ENCODE measurements at places on chromosomes 2 and 18.

- no peak for DNase-seq
Observed at GRCh38 chr2:179446476-179447141, 182.0 kb upstream of the SESTD1 start.

DNA sequence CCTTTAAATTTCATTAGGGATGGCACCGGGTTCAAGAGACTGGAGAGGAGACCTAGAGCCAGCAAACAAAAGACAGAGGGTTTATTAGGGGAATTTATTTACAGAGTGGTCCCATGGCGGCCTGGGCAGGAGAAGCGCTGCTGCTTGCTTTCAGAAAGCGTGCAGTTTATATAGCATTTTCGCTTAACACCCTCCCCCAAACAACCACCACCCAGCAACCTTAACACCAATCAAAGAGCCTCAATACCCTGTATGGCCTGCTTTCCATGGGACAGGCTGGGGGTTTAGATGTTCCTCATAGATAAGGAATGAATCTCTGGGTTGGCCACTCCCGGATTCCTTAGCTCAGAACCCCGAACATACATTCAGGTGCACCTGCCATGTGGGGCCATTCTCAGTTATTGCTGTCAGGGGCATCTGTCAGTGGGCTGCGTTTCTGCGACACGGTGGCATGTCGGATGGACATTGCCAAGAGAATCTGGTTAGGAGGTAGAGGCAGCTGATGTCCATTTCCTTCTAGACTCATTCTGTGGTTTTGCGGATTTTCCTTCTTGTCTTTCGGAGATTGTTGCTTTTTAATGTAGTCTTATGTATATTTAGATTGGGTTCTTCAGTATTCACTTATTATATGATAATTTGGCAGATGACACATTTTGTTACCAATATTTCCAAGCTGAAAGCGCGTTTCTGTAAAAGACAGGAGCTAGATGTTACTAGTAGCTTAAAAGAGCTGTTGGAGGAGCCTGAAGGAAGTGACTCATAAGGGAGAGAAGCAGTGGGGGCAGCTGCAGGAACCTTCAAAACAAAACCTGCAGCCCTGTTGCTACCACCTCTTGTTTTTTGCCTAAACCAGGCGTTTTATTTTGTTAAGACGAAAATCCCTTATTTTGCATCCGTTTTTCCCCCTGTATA is 7.2 kb downstream of the AGAP1 start:
- no peak for DNase-seq

GRCh38 chr2:128607911-128608506 is 289.3 kb upstream of the HS6ST1 start:
- no peak for DNase-seq

DNA sequence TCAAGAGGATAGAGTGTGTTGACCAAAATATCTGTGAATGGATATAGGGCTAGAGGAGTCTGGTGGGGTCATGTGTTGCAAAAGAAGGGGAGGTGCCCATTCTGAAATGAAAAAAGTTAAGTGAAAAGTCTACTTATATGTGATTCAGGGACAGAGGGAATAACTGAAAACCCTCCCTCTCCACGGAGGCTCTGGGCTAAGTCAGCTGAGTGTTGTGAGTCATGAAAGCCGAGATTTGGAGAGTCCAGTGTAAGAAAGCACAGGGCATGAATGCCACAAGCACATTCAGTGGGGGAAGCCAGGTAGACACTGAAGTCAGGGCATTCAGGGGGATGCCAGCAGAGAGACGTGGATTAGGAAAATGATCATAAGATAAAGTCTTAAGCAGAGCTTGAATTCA is 871.9 kb downstream of the TSN start:
- DNase-seq: no peak

DNA sequence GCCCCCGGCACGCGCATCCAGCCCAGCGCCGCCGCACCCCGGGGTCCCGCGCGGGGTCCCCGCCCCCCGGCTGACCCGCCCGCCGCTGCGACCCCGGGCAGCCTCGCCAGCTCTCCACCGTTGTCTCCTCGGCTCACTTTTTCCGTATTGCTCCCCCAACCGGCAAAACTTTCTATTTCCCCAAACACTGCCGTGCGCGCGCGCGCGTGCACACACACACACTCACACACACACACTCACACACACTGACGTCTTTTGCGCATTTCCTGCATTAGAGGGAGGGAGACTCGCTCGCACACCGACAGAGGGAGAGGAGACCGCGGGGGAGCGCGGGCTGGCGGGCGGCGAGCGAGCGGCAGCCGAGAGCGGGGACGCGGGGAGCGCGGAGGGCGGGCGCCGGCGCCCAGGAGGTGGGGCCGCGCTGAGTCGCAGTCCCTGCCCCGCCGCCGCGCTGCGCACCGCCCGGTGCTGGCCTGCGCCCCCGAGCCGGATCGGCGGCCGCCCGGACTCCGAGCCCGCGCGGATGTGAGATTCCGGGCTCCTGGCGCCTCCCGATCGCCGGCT is 542 bp upstream of the PRKCE start:
- DNase-seq: peak; percentile 78

GRCh38 chr18:45066886-45067285 is 386.2 kb downstream of the SETBP1 start:
- DNase-seq: no peak

DNA sequence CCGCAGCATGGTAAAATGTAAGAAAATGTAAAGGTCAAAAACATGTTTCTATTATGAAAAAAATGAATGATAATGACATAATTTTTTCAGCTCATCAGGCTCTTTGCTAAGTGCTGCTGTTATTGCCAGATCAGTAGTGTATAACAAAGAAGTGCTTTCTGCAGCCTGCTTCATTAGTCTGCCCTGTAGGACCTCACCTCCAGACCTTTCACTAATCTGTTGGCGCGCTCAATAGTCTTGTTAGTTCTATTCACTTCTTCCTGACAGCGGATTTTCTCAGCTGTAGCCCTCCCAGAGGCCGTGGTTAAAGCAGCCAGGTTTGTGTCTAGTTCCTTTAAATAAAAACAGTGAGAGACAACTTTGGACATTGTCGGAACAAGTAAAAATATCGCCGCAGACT is 97.7 kb downstream of the CDCA7 start:
- DNase-seq: no peak

DNA sequence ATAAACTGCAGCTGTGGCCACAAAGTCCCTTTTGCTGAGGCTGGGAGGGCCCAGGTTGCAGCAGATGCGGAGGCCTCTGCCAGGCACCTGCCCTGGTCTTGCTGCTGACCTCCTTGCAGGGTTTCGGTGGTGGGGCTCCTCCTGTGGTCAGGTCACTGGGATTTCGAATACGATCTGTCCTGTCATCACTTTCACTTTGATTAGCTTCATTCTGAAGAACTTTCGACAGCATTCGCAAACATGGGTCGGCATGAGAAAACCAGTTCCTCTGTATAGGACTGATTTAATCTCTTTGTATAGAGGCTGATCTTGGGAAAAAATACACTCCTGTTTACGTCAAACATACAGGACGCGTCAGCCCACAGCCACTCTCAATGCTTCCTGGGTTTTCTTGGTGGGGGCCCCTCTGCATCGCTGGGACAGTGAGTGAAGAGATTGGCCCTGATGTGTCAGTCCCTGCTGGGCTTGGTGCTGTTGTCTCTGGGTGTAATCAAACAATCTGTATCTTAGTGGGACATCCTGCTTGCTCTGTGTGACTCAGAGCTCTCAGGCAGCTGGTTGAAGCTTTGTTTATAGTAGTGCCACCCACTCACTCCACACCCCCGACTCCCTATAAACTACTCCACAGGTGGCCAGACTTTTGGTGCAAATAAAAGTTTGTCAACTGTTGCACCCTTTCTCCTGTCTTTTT is 209.4 kb upstream of the CXCR4 start:
- DNase-seq: no peak

DNA sequence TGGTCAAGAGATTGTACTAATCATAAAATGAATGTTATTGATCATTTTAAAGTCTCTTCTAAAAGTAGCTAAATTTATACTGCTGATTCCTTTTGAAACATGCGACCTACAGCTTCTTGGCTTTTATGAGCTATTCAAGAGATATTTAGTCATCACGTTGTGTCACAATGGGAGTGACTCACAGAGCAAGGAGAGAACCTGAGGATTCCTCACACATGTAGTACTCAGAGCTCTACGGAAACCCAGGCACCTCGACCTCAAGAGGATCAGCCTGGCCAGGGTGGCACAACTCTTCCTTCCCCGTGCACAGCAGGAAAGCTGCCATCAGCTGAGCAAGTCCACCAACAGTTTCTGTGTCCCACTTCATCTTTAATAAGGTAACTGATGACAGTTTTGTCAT is at the start of gene DHRS9:
DHRS9 (plus strand) TSS at position 223 of the 400 bp plus-strand sequence. CDS start 12,019 bp downstream, outside the sequence.
- peak; percentile 3 for DNase-seq

- DNase-seq: peak; percentile 22
Observed at GRCh38 chr18:5238371-5238976, 41.4 kb upstream of the AKAIN1 start.

DNA sequence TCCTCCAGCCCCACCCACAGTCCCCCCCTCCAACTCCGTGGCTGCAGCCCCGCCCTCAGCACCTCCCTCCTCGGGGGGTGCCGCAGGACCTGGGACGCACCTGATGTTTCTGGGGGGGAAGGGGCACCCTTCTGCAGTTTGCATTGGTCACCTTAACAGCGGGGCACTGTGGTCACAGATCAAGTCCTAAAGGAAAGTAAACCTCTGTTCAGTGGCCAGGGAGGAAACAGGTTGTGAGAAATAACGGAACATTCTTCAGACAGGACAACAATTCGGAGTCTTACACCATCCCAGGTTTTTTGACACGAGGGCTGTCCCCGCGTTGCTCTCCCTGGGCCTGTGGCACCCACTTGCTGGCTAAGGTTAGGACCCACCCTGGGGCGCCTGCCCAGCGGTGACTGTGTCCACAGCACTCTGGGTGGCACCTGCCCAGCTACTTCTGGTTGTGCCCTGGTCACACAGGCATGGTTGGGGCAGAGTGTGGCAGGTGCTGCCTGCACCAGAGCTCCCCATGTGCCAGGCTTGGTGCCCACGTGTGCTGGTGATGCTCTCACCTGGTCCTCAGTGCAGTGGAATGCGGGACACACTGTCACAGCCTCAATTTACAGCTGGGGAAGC is 93.5 kb upstream of the OTOS start:
- DNase-seq: no peak

DNA sequence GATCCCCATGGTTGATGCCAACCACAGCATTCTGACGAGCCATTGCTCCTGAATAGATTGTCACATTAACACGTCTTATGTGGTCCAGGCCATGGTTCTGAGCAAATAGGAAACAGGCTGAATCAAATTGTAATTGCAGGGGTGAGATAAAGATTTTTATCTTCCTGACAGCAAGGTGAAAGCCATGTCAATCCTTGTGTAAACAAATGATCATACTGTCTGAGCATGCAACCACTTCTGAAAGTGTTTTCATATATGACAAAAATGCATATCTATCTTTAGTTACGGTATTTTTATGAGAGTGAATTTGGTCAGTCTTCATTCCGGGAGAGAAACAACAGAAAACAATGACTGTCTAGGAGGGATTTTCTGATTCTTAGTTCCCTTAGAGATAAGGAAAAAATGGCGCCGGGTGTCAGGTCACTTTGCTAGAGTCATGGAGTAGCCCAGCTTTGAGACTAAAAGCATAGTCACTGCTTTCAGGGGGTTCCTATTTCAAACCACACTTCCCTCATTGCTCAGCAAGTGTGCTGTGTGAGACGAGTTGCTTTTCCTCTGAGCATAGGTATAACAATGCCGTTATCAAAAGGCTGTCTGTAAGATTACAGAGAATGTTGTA is 958.9 kb downstream of the DCDC2C start:
- no peak for DNase-seq

DNA sequence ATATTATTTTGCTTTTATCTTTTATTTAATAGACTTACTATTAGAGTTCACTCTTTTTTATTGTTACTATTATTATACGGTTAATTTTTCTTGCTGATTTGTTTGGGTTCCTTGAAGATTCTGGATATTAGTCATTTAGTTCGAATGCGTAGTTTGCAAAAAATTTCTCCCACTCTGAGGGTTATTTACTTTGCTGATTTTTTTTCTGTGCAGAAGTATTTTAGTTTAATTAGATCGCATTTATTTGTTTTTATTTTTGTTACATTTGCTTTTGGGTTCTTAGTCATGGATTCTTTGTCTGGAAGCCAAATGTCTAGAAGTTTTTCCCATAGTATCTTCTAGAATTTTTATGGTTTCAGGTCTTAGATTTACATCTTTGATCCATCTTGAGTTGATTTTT is 585.2 kb downstream of the CPS1 start:
- no peak for DNase-seq

- no peak for DNase-seq
Observed at GRCh38 chr18:48405978-48406377, 3.2 kb downstream of the ZBTB7C start.

- DNase-seq: no peak
Observed at GRCh38 chr18:10122988-10123950, 209.5 kb downstream of the VAPA start.

DNA sequence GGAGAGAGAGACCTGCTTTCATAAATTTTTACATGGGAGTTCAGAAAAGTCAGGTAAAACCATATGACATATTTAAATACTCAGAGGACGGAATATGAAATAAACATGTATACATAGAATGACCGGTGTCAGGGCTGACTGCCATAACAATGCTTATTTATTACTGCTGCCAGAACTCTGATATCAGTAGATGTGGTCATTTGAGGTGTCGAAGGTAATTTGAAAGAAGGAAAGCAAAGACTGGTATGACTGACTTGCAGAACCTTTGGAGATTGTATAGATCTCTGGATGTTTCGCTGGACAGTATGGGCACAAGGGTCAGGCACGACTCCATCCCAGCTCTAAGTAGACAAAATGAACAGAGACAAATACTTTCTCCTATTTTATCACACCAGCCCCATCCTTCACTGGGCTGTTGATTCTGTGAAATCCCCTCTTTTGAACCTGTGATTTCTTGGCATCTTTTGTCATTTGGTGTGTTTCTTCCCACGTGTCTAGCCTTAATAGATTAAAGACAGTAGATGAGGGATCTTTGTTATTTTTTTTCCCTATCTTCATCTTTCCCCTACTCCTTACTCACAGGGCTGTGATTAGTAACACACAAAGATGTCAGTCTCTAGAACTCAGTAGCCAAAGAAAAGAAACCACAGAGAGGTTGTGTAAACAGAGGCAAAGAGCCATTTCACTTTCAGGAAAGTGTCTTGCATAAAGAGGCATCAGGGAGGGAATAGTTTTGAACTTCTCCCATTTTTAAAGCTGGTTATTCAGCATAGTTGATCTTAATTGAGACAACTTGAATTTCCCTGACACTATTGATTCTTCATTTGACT is 61.6 kb downstream of the ICOS start:
- DNase-seq: no peak

GRCh38 chr2:65396348-65397026 is 35.9 kb downstream of the SPRED2 start:
- DNase-seq: no peak

- peak; percentile 1 for DNase-seq
Observed at GRCh38 chr2:222613715-222614331, 42.1 kb downstream of the FARSB start.

DNA sequence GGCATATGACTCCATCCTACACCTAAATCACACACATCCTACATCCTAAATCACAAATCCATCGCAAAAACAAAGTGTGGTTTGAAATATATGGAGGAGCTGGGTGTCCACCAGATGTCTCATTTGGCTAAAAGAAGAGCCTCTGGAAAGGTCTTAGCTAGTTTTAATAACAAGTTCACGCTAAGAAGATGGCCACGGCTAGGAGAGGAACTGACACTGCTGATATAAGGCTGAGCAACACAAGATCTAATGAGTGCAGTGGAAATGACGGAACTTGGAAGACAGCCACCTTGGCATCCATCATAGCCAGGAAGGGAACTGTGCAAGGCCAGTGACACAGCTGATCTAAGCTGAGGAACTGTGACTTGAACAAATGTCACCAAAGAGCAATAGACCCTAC is 60.0 kb upstream of the AGAP1 start:
- DNase-seq: no peak

All from activated CD4-positive, alpha-beta T cell treated with anti-CD3 and anti-CD28 coated beads, Interleukin-2, amount 50 U/mL, for 24 hours (primary cell).